ENCODE measurements at places on chromosomes 4 and X. TPM values are rescaled to one million over a fixed set of nuclear protein-coding genes. Genes with fewer than 3 reads are reported as not detected.

- H3K36me3 ChIP-seq, result no peaks in the 10 kb centered on the region
- no peak overlapping the region for H3K27ac ChIP-seq
- DNase-seq, result no peak
- H3K4me1 ChIP-seq, result no peaks in the 10 kb centered on the region
- no peak overlapping the region for H3K4me3 ChIP-seq
Measured at GRCh38 chrX:8657883-8658282, 74.1 kb downstream of the ANOS1 start.

DNA sequence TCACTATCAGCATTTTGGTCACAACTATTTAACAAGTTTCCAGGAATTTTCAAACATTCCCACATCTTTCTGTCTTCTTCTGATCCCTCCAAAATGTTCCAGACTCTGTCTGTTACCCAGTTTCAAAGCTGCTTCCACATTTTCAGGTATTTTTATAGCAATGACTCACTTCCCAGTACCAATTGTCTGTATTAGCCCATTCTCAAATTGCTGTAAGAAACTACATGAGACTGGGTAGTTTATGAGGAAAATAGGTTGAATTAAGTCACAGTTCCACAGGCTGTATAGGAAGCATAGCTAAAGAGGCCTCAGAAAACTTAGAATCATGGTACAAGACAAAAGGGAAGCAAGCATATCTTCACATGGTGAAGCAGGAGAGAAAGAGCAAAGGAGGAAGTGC lies 475.0 kb upstream of the PCDH7 start:
- H3K36me3 ChIP-seq, result peaks cover 12% of the 10 kb centered on the region
- DNase-seq, result no peak
- H3K4me3 ChIP-seq, result no peak overlapping the region
- H3K4me1 ChIP-seq, result no peaks in the 10 kb centered on the region
- no peaks in the 10 kb centered on the region for H3K27me3 ChIP-seq

- no peak for DNase-seq
- no peaks in the 10 kb centered on the region for H3K4me1 ChIP-seq
- H3K27ac ChIP-seq, result no peak overlapping the region
- H3K36me3 ChIP-seq, result no peaks in the 10 kb centered on the region
- no peak overlapping the region for H3K4me3 ChIP-seq
Measured at GRCh38 chr4:5137927-5138326, 86.6 kb downstream of the STK32B start.

DNA sequence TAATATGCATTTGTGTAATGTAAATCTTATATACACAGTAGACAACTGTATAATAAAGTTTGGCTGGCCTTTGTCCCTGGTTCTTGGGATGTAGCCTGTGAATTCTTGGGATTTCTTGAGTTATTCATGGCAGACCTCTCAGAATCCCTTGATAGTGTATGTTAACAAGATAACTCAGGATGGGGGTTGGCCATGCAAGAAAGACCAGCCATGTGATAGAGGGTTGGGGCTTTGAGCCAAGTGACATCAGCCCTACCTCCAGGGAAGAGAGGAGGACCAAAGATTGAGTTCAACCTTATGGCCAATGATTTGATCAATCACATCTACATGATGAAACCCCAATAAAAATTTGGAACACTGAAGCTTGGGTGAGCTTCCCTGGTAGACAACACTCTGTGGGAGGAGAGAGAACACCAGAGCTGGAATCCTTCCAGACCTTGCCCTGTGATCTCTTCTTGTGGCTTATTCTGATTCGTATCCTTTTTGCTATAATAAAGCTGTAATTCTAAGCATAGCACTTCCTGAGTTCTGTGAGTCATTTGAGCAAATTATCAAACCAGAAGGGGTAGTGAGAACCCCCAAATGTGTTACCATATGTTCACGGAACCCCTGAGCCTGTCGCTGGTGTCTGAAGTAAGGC lies 11.3 kb downstream of the SLC2A9 start:
- H3K36me3 ChIP-seq, result no peaks in the 10 kb centered on the region
- H3K4me3 ChIP-seq, result no peak overlapping the region
- DNase-seq, result no peak
- no peak overlapping the region for H3K27ac ChIP-seq

- no peaks in the 10 kb centered on the region for H3K4me1 ChIP-seq
- no peak for DNase-seq
- H3K4me3 ChIP-seq, result no peak overlapping the region
- no peaks in the 10 kb centered on the region for H3K36me3 ChIP-seq
- peaks cover 8% of the 10 kb centered on the region for H3K27me3 ChIP-seq
Measured at GRCh38 chrX:86133761-86134160, 14.5 kb upstream of the DACH2 start.

- no peaks in the 10 kb centered on the region for H3K36me3 ChIP-seq
- no peak overlapping the region for H3K27ac ChIP-seq
- H3K4me3 ChIP-seq, result no peak overlapping the region
- H3K27me3 ChIP-seq, result peaks cover 3% of the 10 kb centered on the region
- no peak for DNase-seq
- H3K4me1 ChIP-seq, result no peaks in the 10 kb centered on the region
Measured at GRCh38 chrX:153573984-153574383, 25.0 kb downstream of the CCNQ start.

DNA sequence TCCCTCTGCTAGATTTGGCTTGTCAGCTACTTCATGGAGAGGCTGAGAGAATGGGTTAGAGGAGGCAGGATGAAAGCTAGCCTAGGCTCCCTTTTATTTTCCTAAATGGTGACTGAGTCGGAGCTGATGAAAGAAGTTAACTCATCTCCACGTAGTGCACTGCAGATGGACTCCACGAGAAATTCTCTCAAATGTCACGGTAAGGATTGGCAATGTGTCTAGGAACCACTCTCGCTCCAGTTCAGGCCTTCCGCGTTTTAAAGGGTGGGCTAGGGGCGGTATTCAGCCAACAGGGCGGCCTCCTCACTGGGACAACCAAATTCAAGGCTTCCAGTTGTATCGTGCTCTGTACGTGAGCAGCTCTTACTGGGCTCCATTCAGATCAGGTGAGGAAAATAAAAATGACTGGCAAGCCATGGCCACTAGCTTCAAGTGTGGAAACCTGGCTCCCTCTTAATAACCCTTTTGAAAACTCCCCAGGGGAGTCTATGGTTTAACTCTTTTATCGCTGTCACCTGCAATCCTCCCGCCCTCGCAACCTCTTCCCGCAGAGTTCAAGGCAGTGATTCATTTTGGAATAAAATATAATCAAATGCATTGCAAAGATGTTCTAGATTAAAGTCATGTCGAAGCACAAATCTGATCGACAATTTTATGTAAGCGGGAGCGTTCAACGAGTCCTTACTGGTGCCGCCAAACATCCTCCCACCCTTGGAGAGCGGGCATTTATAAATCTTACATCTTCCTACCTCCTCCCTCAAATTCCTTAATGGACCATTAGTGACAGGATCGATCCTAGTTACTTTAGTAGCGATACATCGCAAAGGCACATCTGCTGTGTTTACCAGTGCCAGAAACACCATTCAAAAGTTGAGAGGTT lies 1.2 kb downstream of the SPOCK3 start:
- peaks cover 11% of the 10 kb centered on the region for H3K27me3 ChIP-seq
- H3K27ac ChIP-seq, result no peak overlapping the region
- no peak overlapping the region for H3K4me3 ChIP-seq
- H3K36me3 ChIP-seq, result peaks cover 6% of the 10 kb centered on the region
- H3K4me1 ChIP-seq, result no peaks in the 10 kb centered on the region

- no peak for DNase-seq
- peak overlapping the region; percentile 94 for H3K27ac ChIP-seq
- peak overlapping the region; percentile 94 for H3K4me3 ChIP-seq
Measured at GRCh38 chrX:73563738-73564068, 706 bp downstream of the CHIC1 start.

- H3K4me1 ChIP-seq, result no peaks in the 10 kb centered on the region
- no peak overlapping the region for H3K27ac ChIP-seq
- no peak for DNase-seq
- H3K27me3 ChIP-seq, result no peaks in the 10 kb centered on the region
- H3K36me3 ChIP-seq, result no peaks in the 10 kb centered on the region
Measured at GRCh38 chr4:133402616-133403015, 253.5 kb downstream of the PCDH10 start.

DNA sequence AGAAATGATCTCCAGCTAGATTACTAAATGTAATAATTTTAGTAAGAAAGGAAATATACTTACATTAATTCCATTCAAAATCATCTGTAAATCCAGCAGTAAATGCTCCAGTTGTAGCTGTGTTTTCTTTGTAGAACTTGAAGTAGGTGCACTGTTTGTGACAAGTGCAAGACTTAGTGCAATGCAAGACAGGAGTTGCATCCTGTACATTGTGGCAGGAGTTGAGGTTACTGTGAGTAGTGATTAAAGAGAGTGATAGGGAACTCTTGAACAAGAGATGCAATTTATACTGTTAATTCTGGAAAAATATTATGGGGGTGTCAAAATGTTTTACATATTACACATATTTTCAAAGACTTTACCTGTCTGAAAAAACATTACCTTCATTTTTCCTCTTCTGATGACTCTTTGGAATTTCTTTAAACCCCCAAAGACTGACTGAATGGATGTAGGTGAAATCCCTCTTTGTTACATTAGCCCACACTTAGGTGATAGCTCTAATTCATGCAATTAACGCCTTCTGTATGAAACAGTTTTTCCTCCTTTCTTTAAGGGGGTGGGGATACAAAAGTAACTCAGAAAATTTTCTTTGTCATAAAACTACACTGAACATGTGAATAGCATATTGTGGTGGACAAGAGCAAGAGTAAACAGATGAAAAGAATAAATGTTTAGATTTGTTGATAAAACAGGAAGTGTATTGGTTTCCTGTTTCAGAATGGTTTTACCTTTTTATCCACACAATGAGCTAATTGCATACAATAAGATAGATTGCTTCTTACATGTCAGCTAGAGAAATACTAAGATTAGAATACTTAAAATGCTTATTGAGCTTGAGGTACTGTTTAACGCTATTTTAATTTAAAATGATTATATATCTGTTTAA lies at the start of gene IL2:
IL2 (minus strand) TSS at position 495 of the 886 bp plus-strand sequence; CDS start at position 210, 285 bp downstream.
- peaks cover 20% of the 10 kb centered on the region for H3K4me1 ChIP-seq
- no peak within 1 kb of the TSS for H3K27ac ChIP-seq
- no peak for DNase-seq
- H3K36me3 ChIP-seq, result no peaks in the 10 kb centered on the region
- H3K27me3 ChIP-seq, result no peaks in the 10 kb centered on the region

- DNase-seq, result no peak
- no peak overlapping the region for H3K4me3 ChIP-seq
- no peaks in the 10 kb centered on the region for H3K4me1 ChIP-seq
- H3K27me3 ChIP-seq, result no peaks in the 10 kb centered on the region
Measured at GRCh38 chr4:92183825-92184224, 119.9 kb upstream of the GRID2 start.

DNA sequence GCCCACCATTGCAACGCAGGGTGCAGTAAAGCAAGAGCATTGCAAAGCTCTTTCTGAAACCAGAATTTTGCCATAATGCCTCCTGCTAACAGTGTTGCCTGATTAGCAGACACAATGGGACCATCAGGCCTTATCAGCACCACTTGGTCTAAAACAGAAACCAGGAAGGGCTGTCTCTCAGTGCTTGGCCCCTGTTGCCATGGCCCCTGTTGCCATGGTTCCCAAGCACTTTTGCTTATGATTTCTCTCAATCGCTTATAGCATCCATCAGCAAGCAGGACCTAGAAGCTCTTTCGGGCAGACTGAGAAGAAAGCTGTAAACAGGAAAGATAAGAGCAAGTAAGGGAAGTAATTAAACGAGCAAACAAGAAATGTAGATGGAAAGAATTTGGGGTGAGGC lies 36.8 kb downstream of the RTL5 start:
- DNase-seq, result no peak
- H3K4me3 ChIP-seq, result no peak overlapping the region
- no peak overlapping the region for H3K27ac ChIP-seq
- H3K27me3 ChIP-seq, result no peaks in the 10 kb centered on the region

DCX gene
- total RNA-seq, result not detected

CDS1 gene
- not detected for total RNA-seq

MGAT4D gene
- not detected for total RNA-seq

UGT2B17 gene
- total RNA-seq, result not detected

CDKL2 gene
- total RNA-seq, result 0.14 TPM
